ENCODE measurements at places on chromosomes 6 and 20.

DNA sequence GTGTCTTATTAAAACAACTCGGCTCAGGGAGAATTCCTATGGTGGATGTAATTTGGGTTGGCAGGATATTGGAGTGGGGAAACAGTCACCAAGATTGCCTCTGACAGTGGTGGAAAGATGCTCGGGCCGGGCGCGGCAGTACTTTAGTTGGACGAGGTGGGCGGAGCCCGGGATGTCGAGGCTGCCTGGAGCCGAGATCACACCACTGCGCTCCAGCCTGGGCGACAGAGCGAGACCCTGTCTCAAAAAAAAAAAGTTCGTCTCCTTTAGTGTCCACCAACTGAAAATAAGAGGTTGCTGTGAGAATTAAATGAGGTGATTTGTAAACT, 621 bp downstream of the NOL7 start:
- DNase-seq: peak; percentile 42

DNA sequence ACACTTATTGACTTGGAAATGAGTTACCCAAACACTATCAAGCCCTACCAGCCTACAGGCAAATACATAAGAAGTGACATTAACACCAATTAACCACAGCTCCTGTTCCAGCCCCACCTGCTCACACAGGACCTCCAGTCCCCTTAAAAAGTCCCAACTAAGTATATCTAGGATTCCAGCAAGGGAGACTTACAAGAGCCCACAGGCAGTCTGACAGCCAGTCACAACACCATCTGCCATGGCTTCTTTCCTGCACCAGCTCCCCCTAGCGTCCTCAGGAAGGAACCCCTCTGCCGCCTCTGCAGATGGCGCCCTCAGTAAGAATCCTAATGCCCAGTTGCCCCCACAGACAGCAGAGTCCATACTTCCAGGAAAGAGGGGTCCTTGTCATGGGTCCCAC, 122.1 kb downstream of the HIVEP2 start:
- DNase-seq: no peak

DNA sequence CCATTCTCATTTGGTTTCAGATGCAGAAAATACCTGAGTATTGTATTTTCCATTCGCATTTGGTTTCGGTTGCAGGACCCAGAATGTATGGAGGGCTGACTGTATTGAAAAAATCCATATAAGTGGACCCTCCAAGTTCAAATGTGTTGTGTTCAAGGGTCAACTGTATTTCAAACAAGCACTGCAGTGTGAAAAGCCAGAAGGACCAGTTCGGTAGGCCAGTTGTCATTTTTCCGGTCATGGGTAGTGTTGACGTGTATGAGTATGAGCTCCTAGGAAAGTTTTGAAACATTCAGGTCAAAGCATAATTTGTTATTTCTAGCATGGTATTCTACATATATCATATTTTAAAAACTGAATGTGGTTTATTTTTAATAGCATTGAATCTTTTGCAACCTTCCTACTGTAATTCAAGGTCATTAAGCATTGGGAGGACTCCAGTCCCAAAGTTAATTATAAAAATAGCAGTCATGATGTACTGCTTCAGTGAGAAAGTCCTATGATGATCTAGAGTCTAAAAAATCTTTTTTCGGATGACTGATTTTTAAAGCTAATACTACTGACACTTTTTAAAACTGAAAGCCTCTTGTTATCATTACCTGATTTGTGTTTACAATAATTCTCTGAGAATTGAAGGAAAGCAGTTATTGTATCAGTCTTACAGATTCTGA, 18.9 kb downstream of the NHSL1 start:
- DNase-seq: no peak

DNA sequence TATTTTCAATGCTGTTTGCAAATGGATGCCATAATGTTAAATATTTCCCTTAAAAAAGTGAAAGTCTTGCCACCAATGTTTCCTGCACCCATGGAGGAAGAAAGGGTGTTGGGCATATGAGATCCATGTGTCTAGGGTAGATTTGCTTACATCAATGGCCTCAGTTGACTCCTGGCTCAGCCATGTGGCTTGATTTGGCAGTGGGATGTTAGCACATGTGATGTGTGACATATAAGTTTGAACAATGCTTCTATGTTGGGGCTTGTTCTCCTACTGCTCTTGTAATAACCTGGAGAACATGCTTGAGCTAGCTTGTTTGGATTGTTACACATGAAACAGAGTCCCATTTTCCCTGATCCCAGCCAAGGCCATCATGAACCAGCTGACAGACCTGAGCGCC, 187.6 kb downstream of the SCP2D1 start:
- DNase-seq: no peak

- no peak for DNase-seq
These were observed 519.4 kb downstream of the CDKAL1 start for GRCh38 chr6:21053612-21054011.

DNA sequence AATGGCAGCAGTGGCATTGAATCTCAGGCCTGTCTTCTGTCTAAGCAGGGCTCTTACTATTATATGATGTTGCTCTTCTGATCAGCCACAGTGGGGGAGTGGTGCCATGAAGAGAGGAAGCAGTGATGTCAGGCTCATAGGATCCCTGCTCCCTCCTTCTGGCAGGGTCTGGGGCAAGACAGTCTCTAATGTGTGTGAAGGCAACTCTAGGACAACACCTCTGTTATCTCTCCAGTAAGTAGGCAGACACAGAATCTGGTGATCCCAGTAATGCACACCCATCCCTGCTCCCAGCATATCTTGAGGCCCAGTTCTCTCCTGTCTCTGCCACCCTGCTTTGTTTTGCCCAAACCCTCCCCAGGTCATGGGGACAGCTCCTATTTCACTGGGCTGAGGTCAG, 8.8 kb downstream of the C20orf202 start:
- DNase-seq: no peak

DNA sequence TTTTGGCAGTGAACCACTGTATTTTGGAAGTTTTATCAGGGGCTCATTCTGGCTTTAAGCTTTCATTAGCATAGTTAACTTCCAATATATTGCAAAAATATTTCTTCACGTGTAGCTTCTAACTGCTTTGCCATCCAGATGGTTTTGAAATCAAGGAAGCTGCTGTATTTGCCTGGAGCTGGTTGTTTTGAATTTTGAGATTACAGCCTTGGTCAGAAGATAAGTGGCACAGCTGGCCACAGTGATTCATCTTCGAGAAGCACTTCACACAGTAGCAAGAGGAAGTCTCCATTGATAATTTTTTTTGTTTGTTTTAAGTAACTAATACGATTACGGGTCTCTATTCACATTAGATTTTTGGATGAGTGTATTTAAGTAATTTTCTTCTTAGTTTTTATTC, 3.8 kb downstream of the APCDD1L start:
- DNase-seq: no peak

- DNase-seq: no peak
These were observed 79.8 kb downstream of the RTN4IP1 start for GRCh38 chr6:106549521-106549920.

- DNase-seq: no peak
These were observed 13.7 kb downstream of the TRAF3IP2 start for GRCh38 chr6:111591901-111592461.

- DNase-seq: no peak
These were observed 451.7 kb upstream of the MARCKS start for GRCh38 chr6:113405326-113406047.

GRCh38 chr6:143058987-143059386, 1.7 kb upstream of the AIG1 start:
- peak; percentile 11 for DNase-seq

- no peak for DNase-seq
These were observed 261.5 kb downstream of the KIF16B start for GRCh38 chr20:16311756-16312155.

- no peak for DNase-seq
These were observed 167.4 kb downstream of the EYA4 start for GRCh38 chr6:133408543-133408942.

DNA sequence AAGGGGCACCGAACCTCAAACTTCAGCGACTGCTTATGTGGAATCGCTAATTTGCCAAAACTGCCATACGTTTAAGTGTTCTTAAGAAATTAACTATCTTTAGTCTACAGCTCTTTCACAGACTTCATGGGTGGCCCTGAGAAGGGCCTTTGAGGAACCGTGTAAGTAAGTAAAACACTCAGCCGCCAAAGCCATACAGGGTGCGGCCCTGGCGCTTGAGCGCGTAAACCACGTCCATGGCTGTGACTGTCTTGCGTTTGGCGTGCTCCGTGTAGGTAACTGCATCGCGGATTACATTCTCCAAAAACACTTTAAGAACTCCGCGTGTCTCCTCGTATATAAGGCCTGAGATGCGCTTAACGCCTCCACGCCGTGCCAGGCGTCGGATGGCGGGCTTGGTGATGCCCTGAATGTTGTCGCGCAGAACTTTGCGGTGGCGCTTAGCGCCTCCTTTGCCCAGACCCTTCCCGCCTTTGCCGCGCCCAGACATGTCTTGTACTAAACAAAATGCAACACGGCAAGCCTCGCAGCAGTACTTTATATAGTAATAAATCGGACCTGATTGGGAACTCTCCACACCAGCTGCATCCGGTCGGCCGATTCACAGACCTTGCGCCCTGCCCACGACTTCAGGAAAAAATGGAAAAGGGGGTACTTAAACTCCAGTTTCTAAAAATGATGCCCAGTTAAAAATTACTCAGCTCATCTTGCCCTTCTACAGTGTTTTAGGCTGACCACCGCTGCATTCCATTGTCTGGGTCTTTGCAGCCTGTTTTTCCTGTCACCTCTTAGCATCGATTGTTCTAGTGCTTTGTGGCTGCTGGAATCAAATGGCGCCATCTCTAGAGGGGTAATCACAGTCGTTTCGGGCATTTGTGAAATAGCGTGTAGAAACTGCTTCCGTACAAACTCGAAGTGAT, 38.9 kb downstream of the OR2B2 start:
- no peak for DNase-seq

DNA sequence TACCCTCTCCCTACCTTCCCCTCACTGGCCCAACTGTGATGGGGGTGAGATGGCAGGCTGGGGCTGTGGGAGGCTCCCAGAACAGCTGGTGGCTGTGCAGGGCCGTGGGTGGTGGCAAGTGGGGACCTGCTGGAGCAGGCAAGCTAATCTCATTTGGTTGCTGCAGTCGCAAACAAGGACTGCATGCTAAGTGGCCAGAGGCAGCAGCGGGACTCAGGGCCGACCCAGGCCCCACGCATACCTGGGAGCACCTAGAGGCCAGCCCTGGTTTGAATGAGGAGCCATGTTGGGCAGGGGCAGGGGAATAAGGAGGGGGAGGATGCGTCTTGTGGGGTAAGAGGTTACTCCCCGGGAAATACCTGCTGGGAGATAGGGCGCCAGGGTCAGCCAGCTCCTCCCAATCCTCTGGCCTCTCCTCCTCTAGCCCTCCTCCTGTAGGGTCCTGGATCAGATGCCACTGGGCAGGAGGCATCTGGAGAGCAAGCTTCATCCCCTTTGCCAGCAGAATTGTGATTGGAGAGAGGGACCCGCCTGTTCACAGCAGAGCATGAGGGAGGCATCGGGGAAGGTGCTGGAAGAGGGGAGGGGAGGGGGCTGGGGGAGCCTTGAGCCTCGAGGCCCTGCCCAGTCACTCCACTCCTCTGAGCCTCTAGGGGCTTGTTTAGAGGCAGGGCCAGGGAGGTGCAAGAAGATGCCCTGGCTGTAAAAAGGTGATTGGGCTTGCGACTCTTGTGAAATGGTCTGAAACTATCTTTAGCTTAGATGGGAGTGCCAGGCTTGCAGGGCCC, 24.3 kb upstream of the CDH22 start:
- DNase-seq: no peak

DNA sequence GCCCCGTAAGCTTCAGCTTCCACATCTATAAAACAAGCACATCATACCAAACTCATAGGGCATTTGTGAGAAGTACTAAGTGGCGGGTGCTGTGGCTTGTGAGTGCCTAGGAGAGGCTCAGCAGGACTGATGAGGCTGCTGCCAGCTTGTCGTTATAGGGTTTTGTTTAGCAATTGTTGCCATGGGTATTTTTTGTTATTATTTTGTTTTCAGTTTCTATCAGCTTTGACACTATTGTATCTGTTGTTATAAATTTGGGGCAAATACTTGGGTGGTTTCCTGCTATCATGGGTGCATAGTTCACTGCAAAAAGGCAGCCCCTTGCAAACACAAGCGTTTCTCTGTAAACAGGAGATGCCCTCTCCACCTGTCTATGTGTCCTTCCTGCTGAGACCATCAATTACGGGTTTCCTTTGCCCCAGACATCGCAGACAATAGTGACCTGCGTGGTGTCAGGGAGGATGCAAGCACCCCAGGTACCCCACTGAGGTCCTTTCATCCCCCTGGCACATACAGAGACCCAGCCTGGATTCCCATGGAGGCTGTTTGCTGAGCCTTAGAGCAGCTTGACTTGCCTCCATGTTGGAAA, 3.1 kb upstream of the CCDC167 start:
- no peak for DNase-seq

DNA sequence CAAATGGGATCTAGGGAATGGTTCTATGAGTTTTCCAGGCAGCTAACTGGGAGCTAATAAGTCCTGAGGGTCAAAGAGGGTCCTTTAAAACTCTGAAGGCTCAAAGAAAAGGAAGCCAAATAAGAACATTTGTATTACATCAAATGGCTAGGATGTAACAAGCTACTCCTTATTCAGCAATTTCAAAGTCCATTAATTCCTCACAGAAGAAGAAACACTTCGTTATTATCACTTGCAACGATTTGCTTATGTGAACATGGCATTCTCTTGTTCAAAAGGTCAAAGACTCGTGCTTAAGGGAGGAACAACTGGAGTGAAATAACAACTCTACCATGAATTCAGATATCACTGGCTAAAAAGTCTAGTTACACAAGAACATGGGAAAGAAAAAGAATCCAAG, 70.8 kb upstream of the FBXO30 start:
- no peak for DNase-seq

GRCh38 chr6:25083784-25084507, 148.2 kb upstream of the RIPOR2 start:
- DNase-seq: no peak

DNA sequence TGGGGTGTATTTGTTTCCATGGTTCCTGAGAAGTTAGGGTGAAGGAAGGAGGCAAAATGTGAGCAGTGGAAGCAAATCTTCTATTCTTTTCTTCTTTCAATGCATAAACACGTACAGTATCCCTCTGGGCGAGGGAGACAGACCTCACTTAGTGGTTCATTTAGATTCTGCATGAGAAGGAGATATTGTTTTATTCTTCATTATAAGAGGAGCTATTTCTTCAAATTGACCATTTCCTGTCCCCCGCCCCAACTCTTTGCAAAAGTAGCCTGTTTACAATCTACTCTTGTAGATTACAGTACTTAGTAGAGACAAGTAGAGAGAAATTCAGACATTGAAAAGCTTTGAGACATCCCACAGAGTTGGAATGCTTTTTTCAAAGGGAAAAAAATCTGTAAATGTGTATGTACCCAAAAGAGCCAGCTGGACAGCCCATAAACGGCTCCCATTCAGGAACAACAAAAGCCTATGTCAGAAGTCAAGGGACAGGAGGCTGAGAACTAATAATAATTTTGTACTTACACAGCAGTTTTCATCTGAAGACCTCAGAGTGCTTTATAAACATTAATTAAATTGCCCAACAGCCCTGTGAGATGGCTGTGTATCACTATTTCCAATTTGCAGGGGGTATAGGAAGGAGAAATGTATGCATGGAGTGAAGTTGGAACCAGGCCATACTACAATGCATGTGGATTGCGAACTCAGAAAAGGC, 23.9 kb downstream of the CD83 start:
- no peak for DNase-seq
